HFFc6 (cell line): ENCODE measurements at places on chromosomes 13 and 19. TPM values are rescaled to one million over a fixed set of nuclear protein-coding genes. Genes with fewer than 3 reads are reported as not detected.
A peak's percentile ranks its signal among the peaks of the same experiment; 100 is the strongest.

GRCh38 chr13:106372199-106373155, 163.0 kb downstream of the EFNB2 start:
- peak; percentile 63 for DNase-seq

GRCh38 chr13:97875218-97875617, 78.3 kb upstream of the IPO5 start:
- DNase-seq: no peak

- DNase-seq: peak; percentile 22
Observed at GRCh38 chr13:50080203-50080910, 65.1 kb downstream of the KCNRG start.

Gene HSPH1
- total RNA-seq: 101 and 106 TPM in 2 replicates

GRCh38 chr13:19665427-19665859, 32.0 kb downstream of the MPHOSPH8 start:
- no peak for DNase-seq

DNA sequence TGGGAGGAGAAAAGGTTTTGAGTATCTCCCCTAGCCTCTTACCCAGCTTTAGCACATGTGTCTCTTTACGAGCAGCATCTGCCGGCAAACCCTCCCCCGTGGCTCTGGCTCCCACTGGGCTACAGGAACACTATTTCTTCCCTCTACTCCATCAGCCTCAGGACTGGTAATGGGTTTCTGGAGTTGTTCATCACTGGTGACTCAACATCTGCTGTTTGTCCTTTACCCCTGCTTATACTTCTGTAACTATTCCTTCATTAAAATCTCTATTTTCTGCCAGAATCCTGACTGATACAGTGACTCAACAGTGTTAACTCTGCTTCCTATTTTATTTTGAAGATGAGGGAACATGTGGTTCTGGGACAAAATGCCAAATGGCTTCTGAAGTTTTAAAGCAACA, 437.3 kb upstream of the HTR2A start:
- peak; percentile 85 for DNase-seq

DNA sequence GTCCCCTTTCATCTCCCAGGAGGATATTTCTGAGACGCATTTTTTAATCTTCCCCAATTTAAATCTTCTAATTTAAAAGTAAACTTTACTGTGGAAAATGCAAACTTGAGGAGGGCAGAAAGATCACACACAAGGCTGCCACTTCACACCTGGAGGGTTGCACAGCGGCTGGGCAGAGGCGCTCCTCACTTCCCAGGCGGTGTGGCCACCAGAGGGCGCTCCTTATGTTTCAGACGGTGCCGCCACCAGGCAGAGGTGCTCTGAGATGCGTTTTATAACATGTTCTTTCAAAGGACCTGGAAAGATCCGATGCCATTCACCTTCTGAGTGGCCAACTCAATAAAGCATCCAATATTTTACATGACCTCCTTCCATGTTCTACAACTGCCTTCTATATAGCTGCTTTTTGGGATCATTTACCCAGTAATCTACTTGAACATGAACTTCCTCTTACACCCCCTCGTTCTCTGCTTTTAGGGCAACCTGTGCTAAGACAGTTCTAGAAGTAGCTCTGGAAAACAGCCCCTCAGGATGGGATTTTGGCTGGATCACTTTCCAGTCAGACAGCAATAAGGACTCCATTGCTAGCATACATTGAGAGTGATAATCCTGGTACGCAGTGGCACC, 14.8 kb upstream of the MTUS2 start:
- DNase-seq: peak; percentile 11

DNA sequence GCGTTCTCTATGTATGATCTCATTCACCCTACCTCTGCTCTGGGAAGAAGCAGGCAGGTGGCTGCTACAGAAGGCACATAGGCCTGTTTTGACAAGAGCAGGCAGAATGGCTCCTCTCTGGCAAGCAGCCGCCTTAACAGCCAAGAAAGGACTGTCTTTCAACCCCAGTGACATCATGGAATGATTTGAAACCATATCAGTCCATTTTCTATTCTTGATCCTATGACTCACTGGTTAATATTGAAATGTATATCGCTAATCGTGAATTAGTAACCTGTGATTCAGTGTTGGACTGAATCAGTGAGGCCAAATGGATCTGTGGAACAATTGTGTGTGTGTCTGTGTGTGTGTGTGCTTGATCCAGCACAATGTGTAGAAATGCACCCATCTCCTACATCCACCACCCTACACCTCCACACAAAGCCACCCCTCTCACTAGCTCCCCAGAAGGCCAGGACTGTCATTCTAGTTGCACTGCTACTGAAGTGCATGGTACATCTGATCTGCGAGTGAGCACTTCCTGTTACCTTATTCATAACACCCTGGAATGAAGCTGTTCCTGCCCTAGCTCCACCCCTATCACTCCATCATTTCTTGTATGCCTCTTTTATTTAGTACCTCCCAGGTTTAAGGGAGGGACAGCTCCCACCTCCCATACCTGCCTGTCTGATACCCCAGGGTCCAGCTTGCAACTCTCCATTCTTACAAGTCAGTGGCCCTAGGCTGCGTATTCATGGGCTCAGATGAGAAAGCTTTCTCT, 460.0 kb downstream of the FOXO1 start:
- no peak for DNase-seq

DNA sequence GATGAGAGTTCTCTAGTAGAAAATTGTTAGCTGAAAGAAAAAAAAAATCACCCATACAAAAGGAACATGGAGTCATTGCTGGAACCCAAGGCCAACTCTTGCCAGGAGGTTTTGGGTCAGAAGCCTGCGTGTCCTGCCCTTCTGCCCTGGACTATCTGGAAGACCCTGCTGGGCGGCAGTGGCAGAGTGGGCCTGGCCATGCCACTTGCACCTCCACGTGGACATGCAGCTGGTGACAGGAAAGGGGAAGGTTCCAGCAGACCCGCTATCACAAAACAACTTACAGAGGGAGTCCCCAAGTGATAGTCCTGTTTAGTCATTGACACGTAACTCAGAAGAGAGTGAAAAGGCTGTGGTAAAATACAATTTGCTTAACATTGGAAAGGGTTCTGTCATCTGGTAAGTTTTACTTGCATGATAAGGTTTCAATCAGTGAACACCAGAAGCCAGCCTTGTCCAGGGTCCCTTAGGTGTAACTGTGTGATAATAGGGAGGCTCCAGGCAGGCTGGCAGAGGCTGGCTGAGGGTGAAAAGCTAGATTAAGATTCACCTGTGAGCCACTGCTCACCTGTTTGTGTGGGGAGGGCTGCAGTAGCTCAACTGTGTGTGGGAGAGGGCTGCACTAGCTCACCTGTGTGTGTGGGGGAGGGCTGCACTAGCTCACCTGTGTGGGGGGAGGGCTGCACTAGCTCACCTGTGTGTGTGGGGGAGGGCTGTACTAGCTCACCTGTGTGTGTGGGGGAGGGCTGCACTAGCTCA, 47.8 kb downstream of the COL4A2 start:
- no peak for DNase-seq

Gene LRP3
- total RNA-seq: 2.1 to 17.4 TPM (median 15.0 TPM) in 3 replicates

GRCh38 chr19:1501200-1501595, 10.2 kb downstream of the REEP6 start:
- DNase-seq: no peak

DNA sequence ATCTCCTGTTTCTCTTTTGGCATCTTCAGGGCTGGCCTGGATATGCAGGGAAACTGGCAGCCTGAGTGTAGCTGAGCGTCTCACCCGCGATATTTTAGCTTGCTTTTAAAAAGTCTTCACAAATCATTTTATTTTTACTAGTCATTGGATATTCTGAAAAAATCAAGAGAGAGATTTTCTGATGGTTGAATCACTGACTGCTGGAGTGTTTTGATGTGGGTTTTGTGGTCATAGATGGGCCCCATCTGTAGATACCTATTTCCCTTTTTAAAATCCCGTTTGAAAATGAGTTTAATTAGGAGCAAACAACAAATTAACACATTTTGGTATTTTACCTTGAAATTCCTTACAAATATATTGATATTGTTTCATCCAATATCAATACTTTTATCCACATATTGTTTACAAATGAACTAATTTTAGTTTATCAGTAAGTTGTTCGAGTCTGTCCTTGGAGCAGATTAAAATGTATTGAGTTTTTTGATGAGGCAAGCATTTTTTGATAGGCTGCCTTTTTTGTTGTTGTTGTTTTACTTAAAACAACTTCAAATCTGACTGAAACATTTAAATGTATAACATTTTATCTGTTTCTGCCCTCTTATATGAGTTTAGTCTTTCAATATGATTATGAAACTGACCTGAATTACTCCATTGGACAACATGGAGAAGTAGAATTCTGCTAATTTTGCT, 21.5 kb upstream of the OXGR1 start:
- no peak for DNase-seq

DNA sequence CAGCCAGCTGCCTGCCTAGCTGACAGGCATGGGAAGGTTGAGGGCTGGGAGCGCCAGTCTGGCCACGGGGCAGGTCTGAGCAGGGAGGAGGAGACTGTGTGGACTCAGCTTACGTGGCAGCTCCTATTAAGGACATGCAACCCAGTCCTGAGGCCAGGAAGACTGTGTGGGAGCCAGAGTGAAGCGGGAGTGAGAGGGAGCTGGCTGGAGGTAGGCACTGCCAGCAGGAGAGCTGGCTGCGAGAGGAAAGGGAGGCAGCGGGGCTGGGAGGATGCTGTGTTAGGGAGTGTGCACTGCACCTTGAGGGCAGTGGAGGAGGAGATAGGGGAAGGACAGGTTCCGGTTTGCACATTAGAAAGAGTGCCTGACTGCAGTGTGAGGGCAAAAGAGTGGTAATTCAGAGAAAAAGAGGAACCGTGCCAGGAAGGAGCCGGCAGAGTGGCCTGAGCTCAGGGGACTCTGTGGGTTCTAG, 99.2 kb downstream of the SLC7A1 start:
- no peak for DNase-seq

GRCh38 chr13:87999788-88000187, 328.6 kb downstream of the SLITRK5 start:
- no peak for DNase-seq

Gene PGLYRP2
- not detected in 3 replicates for total RNA-seq

GRCh38 chr19:34186205-34186604, 13.9 kb downstream of the LSM14A start:
- no peak for DNase-seq

- no peak for DNase-seq
Observed at GRCh38 chr19:49684251-49684982, 5.0 kb upstream of the ADM5 start.

DNA sequence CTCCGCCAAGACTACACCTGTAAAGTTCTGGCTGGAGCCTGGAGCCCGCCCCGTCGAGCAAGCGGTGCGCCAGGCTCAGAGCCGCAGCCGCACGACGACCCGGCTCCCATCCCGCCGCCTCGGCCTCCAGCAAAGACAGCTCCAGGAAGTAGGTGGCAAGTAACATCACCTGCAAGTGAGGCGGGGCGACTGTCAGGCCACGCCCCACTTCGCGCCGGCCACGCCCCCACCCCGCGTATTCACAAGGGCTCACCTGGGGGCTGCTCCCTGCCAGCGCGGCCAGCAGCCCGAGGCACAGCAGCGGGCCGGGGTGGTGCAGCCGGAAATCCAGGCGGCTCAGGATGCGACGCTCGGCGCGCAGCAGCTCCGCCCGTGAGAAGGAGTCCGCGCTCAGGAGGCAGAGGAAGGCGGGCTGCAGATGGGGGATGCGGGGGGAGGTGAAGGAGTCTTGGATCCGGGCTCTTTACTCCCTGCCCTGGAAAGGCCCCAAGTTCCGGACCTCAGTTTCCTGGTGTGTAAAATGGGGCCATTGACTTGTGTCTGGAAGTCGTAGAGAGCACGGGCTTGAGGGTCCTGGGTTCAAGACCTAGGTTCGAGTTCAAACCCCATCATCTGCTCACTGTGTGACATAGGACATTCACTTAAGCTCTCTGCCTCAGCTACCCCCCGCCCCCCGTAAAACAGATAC, 3.2 kb downstream of the CCNP start:
- no peak for DNase-seq

DNA sequence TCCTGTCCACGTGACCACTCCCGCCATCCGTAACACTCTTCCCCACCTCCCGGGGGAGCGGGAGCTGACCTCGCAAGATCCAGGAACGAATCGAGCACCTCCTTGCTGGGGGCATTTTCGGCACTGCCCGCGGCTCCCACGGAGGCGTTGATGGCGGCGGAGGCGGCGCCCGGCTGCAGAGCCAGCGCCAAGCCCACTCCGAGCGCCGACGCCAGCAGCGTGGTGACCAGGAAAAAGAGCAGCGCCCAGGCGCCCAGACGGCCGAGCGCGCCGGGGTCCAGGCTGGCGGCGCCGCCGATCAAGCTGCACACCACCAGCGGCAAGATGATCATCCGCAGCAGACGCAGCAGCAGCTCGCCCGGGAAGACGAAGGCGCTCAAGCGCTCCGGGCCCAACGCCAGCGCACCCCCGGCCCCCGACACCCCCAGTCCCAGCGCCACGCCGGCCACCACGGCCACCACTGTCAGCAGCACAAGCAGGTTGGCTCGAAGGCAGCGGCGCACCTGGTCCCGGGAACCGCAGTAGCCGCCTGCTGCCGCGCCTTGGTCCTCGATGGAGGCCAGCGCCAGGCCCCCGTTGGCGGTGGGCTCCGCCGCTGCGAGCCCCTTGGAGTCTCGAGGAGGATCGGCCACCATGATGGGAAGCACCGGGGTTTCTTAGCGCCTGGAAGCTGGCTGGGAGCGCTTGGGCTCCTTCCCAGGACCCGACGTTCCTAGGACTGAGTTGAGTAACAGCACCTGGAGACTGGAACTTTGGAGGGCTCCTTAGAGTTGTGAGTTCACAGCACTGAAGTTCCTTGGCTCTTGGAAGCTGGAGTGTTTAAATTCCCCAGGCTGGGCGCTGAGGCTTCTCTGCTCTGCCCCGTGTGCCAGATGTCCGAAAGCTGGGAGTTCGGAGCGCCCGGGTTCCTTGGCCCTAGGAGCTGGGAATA, 798 bp downstream of the SLC1A5 start:
- DNase-seq: peak; percentile 57

- DNase-seq: no peak
Observed at GRCh38 chr13:55302568-55302967, 1838.2 kb upstream of the PRR20A start.

- no peak for DNase-seq
Observed at GRCh38 chr19:38168637-38169036, 55.4 kb downstream of the DPF1 start.

DNA sequence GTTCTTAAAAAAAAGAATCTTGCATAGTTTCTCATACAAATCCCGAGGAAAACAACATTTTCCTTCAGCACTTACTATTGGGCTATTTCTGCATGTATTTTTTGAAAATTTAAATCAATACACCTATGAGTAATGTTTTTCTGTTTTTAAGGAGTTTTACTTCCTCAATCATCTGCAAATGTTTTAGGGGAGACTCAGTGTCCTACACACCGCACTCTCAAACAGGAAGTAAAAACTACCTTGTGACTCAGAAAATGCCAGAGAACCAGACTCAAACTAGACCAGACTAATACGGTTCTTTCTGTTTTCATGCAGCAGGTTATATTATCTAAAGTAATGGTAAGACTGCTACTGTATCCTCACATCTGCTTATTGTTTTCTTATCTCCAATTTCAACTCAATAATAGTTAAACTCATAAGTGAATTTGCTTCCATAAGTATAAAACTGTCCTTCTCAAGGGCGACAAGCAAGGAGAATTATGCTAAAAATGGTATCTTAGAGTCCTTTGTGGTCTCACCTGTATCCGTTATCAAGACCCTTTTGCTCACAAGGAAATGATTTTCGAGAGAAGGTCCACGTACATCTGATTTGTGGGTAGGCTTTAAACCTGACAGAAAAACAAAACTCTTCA, 52.5 kb downstream of the FLT3 start:
- peak; percentile 68 for DNase-seq

GRCh38 chr13:106865716-106866440, 297.9 kb upstream of the ARGLU1 start:
- no peak for DNase-seq

- DNase-seq: no peak
Observed at GRCh38 chr19:1760020-1760419, 6.7 kb downstream of the ONECUT3 start.
